Stimulated activated CD4-positive, alpha-beta T cell treated with anti-CD3 and anti-CD28 coated beads, Interleukin-15, amount 100 ng/mL, for 1 hour (primary cell): ENCODE measurements at places on chromosomes 5 and 9.

DNA sequence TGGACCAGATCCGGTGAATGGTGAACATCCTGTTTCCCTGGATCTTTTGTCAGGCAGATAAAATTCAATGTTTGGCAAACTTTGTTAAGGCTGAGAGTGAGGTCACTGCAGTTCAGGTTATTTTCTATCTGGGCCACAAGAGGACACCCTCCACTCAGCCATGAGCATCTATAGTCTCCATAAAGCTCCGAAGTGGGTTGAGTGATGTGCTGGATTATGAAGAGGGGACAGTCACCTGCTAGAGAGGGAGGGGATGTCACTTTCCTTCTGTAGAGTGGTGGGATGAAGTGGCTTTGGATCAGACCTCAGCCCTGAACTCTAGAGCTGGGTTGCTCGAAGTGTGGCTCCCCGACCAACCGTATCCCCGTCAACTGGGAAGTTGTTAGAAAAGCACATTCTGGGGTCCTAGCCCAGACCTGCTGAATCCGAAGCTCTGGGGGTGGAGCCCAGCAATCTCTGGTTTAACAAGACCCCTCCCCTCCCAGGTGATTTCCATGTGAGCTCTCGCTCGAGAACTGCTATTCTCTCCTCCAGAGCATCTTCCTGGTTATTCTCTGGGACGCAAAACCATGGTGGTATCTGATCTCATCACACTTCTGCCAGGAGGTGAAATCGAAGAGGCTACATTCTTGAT, 31.8 kb upstream of the FGF1 start:
- DNase-seq, result no peak

DNA sequence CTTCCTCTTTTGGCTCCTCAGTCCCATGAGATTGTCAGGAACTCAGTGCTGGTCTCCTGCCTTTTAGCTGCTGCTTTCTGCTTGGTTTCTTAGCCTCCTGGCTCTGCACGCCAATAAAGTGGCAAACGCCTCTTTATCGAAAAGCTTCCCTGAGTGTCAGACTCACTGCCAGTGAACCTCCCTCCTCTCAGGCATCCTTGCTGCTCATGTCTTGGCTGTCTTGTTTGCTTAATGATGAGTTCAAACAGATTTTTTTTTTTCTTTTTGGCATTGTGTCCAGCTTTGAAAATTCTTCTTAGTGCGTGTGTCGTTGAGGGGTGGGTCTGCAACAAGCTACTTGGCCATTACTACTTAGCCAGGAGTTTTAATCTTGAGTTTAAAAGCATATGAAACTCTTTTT, 14.9 kb downstream of the RASGRF2 start:
- DNase-seq, result no peak

DNA sequence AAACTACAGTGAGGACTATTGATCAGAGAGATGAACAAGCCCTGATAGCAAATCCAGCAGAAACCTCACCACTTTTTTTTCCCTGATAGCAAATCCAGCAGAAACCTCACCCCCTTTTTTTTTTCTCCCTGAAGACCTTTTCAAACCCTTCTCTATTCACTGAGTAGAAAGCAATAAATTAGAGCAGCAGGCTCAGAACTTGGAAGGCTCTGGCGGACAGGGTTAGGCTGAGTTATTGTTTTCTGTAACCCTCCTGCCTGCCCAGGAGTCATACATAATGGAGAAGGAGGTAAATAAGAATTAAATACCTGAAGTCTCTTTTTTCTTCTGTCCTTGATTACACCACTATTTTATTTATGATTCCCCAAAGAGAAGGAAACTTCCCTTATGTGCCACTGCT, 136.3 kb upstream of the SNX2 start:
- DNase-seq, result no peak

DNA sequence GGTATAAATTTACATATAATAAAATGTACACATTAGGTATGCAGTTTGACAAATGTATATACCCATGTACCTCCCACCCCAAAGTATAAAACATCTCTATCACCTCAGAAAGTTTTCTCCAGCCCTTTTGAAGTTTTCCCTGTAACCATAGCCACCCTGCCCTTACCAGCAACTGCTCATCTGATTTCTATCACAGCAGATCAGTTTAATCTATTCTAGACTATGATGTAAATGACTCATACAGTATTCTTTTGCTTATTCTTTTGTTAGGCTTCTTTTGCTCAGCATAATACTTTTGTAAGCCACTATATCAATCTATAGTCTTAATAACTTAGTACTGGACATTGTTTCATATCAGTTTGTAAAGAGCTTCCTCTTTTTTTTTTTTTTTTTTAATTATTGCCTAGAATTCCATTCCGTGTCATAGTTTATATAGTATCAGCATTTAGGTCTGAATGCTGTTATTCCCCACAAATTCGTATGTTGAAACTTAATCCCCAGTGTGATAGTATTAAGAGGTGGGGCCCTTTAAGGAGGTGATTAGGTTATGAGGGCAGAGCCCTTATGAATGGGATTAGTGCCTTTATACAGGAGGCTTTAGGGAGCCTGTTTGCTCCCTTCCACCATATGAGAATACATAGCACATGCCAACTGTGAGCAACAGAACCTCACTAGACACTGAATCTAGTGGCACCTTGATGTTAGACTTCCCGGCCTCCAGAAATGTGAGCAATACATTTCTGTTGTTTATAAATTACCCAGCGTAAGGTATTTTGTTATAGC, 20.3 kb downstream of the MELK start:
- DNase-seq, result no peak

- DNase-seq, result no peak
These were observed 174.6 kb downstream of the MAPKAP1 start for GRCh38 chr9:125532412-125532811.

DNA sequence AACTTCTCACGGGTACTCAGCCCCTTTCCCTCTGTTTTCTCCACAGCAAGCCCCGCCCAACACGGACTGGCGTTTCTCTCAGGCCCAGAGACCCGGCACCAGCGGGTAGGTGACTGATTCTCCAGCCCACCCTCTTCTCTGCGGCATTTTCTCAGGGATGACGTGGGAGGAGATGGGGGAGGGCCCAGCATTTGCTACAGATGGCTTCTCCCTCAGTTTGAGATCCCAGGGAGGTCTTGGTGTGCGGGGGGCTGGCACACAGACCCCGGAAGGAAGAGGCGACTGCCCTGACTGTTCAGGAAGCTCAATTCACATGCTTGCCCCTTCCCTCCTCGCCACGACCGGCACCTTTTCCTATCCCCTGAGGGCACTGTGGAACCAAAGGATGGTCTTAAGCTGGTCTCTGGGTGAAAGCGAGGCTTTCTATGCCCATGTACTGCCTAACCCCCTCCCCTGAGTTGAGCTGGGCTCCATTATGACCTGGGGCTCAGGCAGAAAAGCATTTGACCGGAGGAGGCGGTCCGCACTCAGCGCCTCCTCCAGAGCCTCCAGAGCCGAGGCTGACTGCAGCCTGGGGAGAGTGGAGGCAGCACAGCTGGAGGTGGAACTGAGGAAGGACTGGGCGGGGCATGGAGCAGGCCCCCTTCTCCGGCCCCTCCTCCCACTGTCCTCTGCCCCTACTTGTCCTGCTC, 6.0 kb downstream of the PCDHGC5 start:
- no peak for DNase-seq

DNA sequence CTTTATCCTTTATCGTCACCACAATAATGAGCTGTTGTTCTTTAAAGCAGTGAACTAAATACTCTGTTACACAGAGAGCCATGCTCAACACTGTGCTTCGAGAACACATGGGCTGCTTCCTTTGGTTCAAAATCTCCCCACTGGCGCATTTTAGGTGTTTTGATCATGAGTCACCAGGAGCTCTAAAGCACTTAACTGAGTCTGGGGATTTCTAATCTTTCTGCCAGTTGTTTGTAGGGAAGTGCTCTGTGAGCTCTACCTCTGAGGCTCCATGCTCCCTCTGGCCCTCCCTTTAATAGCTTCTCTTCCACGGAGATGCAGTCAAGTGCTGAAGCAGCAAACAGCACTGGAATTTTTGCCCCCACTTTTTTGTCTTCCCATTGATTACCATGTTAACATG, 17.0 kb downstream of the ERAP2 start:
- no peak for DNase-seq

DNA sequence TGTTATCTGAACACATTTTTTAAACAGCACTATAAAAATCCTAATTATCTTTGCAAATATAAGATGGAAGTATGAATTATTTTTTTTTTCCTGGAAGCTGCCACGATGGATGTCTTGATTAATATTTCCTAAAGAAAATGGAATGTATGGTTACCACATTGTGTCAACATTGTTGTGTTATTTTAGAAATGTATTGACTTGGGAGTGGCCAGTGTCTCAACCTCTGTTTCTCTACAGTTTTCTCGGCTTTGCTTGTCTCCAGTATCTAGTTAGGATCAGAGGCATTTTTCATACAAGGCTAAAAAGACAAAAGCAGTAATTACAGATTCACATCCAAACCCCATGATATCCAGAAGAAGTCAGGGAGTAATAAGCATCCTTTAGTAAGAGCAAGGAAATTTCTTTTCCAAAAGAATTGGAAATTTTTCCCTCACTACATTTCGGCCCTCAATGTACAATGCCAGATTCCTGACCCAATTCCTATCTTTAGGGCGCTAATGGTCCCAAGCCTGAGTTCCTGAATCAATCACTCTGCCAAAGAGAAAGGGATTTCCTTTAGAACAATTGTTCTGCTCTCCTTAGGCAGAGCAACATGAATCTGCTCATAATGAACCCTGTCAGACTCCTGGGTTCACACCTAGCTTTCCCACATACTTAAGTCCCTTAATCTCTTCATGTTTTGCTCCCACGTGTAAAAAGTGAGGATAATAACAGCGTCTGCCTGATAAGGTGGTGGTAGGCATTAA, 111.7 kb downstream of the EDIL3 start:
- no peak for DNase-seq

DNA sequence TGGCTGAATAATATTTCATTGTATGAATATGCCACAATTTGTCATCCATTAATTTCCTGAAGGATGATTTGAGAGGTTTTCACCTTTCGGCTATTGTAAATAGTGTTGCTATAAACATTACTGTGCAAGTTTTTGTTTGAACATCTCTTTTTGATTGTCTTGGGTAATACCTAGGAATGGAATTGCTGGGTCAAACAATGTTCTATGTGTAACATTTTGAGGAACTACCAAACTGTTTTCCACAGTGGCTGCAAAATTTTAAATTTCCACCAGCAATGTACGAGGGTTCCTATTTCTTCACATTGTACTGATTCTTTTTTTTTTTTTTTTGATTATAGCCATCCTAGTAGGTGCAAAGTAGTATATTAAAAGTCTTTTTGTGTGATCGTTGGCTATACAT, 63.8 kb upstream of the ANKH start:
- no peak for DNase-seq

- no peak for DNase-seq
These were observed 107.3 kb downstream of the ZDHHC21 start for GRCh38 chr9:14585730-14586473.

DNA sequence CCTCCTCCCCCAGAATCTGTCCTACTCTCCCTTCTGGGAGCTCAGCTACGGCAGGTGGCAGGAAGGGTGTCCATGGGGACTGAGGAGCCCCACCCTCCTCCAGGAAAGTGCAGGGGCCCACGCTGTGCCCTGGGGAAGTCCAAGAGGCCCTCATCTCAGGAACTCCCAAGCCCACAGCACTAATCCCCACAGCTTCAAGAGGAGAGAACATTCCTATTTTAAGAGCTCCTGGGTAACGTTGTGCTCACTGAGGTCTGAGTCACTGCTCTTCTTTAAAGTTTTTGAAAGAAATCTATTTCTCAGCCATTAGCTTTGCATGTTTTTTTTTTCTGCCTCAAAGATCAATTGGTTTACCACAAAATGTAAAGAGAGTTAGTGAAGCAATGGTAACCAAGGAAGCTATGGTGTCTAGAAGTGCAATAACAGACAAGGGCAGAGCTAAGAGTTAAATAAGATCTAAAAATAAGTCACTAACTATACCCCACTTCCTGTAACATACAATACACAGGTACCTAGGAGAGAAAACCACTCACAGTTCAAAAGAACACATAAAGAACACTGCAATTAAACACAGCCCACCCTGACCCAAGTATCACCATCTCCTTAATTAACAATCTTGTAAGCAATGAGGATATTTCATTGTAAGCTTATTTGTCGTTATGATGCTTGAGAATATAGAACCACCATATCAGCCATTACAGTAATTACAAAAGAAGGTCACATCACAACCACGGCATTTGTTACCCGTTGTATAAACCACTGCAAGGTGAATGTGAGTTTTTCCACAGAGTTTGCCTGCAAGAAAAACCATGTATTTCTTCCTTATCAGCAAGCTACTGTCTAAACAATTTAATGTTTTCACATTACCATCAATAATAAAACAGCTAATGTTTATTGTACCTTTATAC, 382.3 kb upstream of the SLC30A5 start:
- no peak for DNase-seq

GRCh38 chr5:138495351-138495750, 30.1 kb downstream of the EGR1 start:
- no peak for DNase-seq

GRCh38 chr9:69141851-69142250, 32.2 kb upstream of the TJP2 start:
- DNase-seq, result no peak

GRCh38 chr5:147517383-147517782, 7.5 kb upstream of the DPYSL3 start:
- DNase-seq, result no peak

- DNase-seq, result no peak
These were observed 10.7 kb upstream of the COL5A1 start for GRCh38 chr9:134630861-134631260.

- no peak for DNase-seq
These were observed 19.7 kb downstream of the MYO10 start for GRCh38 chr5:16916262-16916878.

DNA sequence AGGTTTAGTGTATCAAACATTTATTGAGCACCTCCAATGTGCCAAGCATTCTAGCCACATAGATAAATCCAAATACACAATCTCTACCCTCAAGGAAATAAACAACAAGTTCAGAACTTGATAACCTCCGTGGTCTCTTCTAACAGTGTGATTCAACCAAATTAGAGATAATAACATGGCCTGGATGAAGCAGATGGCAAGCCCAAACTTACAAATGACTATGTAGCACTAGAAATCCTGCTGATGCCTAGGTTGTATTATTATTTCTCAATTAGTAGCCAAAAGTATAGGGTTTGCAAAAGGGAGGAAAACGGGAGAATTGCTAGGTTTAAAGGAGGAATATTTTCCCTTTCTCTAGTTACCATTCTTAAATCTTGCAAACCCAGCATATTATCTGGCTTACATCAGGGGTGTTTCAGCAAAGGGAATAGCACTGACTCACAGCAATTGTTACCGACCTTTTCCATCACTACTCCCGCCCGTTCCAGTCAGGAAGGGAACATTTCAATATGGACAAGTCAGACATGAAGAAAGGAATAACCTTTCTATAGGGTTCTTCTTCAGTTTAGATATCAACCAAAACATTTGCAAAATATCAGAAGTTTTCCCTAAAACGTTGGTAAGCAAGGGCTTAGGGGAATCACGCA, 2.3 kb downstream of the DPYSL3 start:
- DNase-seq, result no peak

DNA sequence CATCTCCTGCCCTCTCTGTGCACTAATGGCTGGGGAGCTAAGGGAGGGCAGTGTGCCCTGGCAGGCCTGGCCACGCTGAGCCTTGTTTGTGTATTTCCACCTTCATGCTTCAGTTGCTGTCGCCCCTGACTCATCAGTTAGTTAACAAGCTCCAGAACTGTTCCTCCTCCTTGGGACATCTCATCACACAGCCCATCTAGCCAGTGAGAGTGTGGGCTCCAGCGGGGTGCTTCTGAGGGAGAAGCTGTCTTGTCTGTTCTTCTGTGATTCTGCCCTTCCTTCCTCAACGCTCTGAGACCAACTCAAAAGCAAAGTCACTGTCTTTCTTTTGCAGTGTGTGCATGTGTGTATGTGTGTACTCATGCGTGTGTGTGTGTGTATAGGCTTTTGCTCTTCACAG, 58.3 kb upstream of the CPEB4 start:
- DNase-seq, result no peak
